CD4-positive, alpha-beta T cell treated with Interleukin-17A for 4 hours (primary cell): ENCODE measurements at places on chromosomes 2 and 18.

- DNase-seq, result no peak
These were observed 417.6 kb downstream of the LRRTM4 start for GRCh38 chr2:77104554-77104953.

- no peak for DNase-seq
These were observed 263.4 kb downstream of the PTPRM start for GRCh38 chr18:7830468-7830867.

GRCh38 chr18:8556424-8556823 lies 52.8 kb upstream of the RAB12 start:
- DNase-seq, result no peak

- no peak for DNase-seq
These were observed 216.6 kb downstream of the HDAC4 start for GRCh38 chr2:239184179-239184578.

- no peak for DNase-seq
These were observed 176.7 kb downstream of the SOX11 start for GRCh38 chr2:5868931-5869330.

DNA sequence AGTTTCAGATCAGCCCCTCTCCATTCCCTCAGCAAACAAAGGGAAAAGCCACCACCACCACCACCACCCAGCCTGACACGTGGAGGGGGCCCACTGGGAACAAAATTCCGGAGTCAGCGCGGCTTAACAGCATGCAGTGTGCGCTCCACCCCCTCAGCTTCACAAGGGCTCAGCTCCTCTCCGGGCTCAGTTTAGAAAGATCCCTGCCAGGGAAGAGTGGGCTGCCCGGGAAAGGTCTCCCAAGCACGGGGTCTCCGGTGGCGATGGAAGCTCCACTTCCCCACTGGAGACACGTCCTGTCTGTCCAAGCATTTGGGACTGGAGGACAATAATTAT lies 55.7 kb downstream of the SNORC start:
- no peak for DNase-seq

- no peak for DNase-seq
These were observed 296.5 kb upstream of the GYPC start for GRCh38 chr2:126359494-126359893.

DNA sequence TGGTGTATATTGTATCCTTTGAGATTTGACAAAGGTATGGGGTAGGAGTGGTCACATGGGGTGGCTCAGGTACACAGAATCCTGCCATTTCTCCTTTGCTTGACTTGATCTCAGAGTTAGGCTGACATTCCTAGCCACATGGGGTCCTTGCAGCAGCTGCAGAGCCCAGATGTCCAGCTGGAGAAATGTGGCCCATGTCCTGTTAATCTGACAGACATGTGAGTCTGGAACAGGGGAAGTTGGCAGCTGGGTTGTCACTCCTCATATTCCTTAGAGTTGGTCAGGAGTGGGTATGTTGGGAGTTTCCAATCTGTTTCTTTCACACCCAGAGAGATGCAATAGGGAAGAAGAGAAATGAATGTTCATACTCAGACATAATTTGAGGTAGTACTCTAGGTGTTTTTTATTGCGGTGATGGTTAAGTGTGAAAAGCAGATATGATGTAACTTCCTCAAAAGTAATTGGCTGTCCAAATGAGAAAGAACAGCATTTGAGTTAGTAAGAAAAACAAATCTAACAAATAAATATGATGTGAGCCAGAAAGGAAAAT lies 402.6 kb upstream of the MEIS1 start:
- no peak for DNase-seq

- DNase-seq, result no peak
These were observed 260.4 kb upstream of the FANCL start for GRCh38 chr2:58501371-58502160.

- DNase-seq, result no peak
These were observed 72.7 kb upstream of the UBE2E3 start for GRCh38 chr2:180907731-180908130.

DNA sequence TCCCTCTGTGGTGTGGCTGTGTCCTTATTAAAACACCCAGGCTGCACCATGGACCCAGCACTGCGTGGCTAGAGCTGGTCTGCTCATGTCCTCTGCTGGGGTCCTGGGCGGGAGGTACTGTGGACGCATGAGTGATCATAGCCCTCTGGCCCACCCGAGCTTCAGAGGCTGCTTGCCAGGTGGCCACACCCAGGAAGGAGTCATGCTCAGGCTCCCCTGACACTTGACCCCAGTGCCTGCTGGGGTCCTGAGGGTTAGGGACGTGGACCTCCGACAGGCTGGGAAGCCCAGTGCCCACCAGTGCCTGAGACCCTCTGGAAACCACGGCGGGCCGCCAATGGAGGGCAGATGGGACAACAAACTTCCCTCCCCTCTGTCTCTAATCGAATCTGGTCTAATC lies 66.3 kb upstream of the HS6ST1 start:
- DNase-seq, result no peak

- DNase-seq, result no peak
These were observed 112.7 kb downstream of the XRCC5 start for GRCh38 chr2:216221811-216222210.

DNA sequence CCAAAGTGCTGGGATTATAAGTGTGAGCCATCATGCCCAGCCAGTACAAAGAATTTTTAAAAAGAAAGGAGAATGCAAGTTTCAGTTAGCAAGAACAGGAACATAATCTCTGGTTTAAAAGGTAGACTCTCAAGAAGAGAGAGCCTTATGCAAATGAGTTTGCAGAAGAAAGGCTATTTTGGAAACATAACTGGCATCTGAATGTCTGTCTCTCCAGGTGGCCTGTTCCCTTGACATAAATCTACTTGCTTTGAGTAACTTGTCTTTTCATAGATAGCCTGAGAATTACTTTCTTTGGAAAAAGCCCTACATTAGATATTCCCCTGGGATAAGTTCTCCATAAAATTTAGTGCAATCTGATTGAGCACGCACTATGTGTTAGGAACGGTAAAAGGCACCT lies 109.6 kb downstream of the ICOS start:
- no peak for DNase-seq

- no peak for DNase-seq
These were observed 59.8 kb downstream of the AKAIN1 start for GRCh38 chr18:5137261-5137660.

GRCh38 chr2:157190151-157190550 lies 67.4 kb upstream of the GALNT5 start:
- DNase-seq, result no peak

- DNase-seq, result peak; percentile 10
These were observed 91.1 kb downstream of the INHBB start for GRCh38 chr2:120436885-120437603.

- peak; percentile 42 for DNase-seq
These were observed 412 bp downstream of the GPD2 start for GRCh38 chr2:156436497-156437085.

DNA sequence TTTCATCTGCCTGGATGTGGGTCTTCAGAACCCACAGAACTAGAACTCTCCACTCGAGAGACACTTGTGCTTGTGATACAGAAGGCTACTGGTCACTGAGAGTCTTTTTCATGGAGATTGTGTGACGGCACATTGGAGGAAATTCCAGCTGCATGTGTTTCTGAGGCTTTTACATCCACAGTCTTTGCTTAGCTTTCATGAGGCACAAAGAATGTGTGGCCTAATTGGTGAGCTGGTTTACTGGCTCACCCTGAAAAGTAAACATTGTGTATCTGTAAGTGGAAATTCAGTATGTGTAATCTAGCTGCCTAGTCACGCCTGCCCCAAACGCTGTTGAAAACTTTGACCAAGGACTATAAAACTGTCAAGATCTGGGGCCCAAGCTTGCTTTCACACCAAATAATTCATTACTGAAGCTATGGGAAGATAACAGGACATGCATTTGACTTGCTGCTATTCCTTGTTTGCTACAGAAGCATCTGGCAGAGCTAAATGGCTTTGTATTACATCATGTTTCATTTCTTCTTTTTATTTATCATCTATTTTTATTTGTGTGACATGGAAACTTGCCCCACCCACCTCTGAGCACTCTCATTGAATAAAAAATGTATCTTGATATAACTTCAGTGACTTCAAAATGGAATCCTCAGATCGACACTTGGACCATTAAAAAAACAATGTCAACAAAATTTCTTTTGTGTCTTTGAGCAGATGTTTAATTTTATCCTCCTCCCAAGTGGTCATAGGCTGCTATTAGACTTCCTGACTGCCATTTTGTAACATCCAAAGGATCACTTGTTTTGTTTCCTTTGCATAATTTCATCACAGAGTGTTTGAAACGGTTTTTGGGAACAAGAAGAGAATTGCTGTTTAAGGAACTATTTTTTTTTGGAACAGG lies 80.2 kb downstream of the EFEMP1 start:
- no peak for DNase-seq

GRCh38 chr18:21105936-21106335 lies 5.7 kb downstream of the ROCK1 start:
- no peak for DNase-seq

DNA sequence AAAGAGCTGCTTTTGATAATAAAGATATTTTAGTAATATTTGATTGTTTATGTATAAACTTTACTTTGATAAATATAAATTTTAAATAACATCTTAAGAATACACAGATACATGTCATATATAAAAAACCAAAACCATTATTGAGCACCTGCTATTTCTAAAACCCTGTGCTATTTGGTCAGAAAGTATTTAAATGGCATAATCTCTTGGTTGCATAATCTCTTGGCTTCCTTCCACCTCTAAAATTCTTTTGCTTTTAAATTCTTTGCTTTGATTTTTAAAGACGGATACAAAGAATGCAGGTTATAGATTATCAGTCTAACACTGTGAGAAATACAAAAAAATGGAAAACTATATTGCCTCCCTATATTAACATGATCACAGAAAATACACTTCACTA lies 36.9 kb downstream of the ACMSD start:
- no peak for DNase-seq

- DNase-seq, result peak; percentile 45
These were observed 102.9 kb downstream of the BCL2 start for GRCh38 chr18:63216516-63217311.

GRCh38 chr2:151523850-151524249 lies 114.1 kb downstream of the RIF1 start:
- DNase-seq, result no peak

- no peak for DNase-seq
These were observed 77.5 kb upstream of the TTC21B start for GRCh38 chr2:166031054-166031453.

DNA sequence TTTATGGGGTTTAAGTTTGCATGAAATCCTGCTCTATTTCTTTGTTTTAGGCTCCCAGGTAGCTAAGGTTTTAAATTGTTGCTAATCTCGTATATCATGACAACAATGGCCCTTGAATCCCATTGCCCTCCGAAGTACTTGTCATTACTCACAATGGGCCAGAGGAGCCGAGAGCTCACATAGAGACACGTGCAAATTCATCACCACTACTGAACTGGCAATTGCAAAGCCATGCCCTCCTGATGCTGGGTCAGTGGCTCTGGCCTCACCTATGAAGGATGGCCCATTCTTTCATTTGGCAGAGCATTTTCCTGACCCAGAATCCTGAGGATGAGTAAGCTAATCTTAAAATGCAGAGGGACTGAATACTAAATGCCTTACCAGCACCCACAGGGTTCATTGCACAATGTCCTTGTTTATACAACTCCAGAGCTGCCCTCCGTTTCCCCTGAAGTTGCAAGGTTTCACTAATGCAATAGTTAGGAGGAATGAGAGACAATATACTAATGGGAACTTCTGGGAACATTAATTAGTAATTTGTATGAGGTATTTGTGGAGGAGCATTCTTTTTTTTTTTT lies 71.6 kb upstream of the GAREM1 start:
- DNase-seq, result no peak
